ENCODE measurements at places on chromosomes 7 and 10.

- no peak for DNase-seq
Observed at GRCh38 chr10:112131996-112132395, 51.6 kb downstream of the GPAM start.

- DNase-seq = no peak
Observed at GRCh38 chr10:16770670-16771069, 46.6 kb downstream of the RSU1 start.

DNA sequence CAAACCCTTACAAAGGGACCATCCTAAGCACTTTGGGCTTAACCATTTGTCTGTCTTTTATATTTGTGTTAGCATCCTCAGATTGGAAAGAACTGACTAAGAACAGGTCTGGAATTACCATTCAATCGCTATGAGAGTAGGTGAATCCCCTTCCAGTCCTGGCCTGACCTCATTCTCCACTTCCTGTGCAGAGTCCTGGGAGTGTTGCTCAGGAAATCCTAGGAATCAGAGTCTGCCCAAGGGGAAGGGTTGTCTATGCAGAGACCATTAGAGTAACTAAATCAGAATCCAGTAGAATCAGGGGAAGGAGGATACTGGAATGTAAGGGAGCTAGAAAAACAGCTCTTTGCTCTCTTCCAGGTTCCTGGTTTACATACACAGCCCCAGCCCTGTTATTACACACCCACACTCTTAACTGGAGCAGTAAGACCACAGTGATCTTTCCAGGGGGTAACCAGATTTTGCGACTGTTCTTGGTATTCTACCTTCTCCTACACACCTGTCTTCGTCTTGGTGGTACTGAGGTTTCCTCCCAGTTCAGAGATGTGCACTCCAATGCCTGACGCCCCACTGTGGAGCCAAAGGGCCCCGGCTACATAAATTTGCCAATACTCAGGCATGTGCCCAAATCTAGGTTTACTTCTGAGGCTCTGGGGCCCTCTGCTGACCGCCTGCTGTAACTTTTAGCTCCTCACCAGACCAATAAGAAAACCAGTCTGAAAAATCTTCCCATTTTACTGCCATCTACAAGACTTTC lies 103.7 kb downstream of the RNF216 start:
- peak; percentile 79 for DNase-seq

- DNase-seq = no peak
Observed at GRCh38 chr10:19877466-19878255, 61.4 kb downstream of the PLXDC2 start.

- no peak for DNase-seq
Observed at GRCh38 chr7:29177963-29178600, 16.5 kb upstream of the CHN2 start.

DNA sequence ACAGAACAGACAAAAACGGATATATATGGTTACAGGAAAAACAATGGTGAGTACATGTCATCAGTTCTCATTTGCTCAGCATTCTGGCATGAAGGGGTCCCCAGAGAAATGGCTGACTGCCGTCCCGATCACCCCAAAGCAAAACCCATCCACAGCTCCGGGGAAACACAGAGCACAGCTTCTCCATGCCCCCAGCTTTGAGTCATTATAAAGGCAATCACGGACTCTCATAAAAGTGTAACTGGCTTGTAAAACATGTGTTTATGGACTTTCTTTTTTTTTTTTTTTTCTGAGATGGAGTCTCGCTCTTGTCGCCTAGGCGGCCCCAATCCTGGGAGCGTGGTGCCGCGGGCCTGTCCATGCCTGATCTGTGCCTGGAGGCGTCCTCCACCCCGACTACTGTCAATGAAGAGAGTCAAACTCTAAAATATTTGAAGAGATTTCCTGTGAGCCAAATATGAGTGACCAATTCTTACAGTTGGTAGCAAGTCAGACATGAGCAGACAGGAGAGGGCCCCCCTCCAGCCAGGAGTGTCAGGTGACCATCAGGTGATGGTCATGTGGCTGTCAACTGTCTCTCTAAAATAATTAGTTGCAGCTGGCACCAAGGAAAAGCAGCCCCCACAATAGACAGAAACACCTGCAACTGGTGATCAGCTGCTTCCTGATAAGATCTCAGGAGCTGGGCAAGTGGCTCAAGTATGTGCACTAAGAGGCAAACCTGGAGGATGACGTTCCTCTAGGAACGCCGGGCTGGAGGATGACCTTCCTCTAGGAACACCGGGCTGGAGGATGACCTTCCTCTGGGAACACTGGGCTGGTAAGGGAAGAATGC lies 21.7 kb upstream of the NOM1 start:
- DNase-seq = no peak

GRCh38 chr7:135843214-135843613 lies 94.6 kb upstream of the FAM180A start:
- no peak for DNase-seq

DNA sequence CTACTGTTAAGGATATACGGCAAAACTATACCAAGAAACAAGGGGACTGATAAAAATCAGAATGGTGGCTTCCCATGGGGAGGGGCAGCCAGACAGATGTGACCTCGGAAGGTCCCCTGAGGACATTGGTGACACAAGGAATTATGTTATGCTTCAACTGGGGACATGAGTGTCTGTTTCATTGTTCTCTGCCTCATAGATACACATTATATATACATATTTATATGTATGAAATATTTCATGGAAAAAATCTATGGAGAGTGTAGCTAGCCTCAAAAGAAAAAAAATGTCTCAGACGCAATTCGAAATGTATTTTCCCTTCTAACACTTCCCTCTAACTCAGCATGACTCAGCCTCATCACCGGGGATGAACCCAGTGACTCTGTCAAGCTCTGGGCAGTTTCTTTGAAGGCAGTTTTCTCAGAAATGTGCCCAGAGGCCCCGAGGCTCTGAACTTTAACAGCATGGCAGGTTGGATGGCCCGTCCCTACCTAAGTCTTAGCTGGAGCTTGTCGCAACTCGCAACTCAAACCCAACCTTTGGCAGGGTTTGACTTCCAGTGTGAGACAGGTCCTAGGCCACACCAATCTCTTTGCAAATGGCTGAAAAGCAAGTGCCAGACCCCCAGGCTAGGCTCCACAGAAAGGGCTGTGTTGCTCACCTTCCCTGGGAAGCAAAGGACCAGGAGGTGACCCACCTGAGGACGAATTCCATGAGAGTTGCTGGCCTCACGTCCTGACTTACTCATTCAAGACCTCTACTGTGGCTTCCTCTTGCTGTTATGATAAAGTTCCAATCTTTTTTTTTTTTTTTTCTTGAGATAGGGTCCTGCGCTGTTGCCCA lies 86.9 kb downstream of the CARD11 start:
- DNase-seq = peak; percentile 84

GRCh38 chr7:134916171-134916883 lies 70.0 kb upstream of the AGBL3 start:
- DNase-seq = no peak

DNA sequence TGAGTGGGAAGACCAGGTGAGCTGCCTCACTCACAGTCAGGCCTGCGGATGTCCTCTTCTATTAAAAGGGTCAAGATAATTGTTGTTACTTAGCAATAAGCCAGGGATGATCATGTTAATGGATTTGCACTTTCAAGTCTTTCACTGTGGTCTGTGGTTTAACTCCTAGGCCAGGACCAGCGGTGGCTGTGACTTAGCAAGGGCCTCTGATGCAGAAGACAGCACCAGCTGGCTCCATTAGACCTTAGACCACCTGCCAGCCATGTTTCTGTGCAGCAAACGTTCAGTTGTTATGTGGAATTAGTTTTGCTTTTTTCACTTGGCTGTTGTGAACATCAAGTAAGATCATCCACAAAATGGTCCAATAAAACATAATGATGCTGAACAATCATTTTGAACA lies 537.3 kb downstream of the TNS3 start:
- no peak for DNase-seq

DNA sequence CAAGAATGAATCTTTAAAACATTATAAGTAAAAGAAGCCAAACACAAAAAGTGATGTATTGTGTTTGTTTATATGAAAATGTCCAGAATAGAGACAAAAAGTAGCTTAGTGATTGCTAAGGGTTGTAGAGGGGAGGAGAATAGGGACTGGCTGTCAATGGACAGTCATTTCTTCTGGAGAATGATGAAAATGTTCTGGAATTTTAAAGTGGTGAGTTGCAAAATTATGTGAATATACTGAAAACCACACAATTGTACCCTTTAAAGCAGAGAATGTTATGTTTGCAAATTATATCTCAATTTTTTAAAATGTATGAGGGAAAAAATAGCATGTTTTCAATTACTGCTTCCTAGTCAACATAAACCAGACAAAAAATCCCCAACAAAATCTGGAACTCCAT lies 174.2 kb downstream of the KMT2E start:
- no peak for DNase-seq

DNA sequence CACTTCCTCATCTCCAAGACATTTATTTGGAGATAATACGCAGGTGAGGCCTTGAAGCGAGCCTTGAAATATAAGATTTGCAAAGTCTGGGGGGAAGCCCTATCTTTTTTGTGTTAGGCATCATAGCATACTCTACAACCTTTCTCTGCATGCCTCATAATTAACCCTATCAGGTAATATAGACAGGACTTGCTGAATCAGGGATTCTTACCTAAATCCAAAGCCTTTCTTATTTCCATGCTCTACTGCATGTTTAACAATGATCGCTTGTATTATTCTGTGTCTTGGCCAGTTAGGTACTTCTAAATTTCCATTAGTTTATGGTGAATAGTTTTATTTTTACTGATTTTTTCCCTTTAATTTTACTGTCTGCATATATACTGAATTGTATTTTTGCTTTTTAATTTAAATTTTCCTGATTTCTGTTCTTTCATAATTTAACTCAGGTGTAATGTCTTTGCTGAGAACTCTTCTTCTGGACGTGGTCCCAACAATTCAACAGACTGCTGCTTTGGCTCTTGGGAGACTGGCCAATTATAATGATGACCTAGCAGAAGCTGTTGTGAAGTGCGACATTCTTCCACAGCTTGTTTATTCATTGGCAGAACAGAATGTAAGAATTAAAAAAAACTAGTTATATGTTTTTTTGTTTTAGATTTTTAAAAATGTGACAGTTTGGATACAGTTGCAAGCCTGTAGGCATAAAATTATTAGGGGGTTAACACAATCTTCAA lies 19.3 kb downstream of the SPAG6 start:
- DNase-seq = no peak

All from GF-D8 (cell line).